ENCODE measurements at places on chromosomes 1 and 21. TPM values are rescaled to one million over a fixed set of nuclear protein-coding genes. Genes with fewer than 3 reads are reported as not detected.

The SPRR2A gene
- not detected for total RNA-seq

The SLC1A7 gene
- total RNA-seq = 0.21 TPM

DNA sequence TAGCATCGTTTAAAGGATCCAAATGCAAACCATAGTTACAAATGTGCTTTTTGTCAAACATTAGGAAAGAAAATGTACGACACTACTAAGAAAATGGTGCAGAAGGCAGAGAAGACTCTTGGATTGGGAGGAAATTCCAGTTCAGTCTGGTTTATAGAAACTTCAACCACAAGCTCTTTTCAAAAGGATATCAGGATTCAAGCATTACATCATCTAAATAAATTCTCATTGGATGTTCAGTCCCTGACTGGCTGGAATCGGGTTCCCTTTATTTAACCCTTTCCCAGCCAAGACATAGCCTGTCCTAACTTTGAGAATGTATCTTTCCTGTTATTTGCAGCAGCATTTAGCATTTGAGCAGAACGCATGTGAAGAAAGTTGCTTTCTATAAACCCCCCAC lies 184.6 kb downstream of the LMO4 start:
- peak; percentile 1 for DNase-seq

DNA sequence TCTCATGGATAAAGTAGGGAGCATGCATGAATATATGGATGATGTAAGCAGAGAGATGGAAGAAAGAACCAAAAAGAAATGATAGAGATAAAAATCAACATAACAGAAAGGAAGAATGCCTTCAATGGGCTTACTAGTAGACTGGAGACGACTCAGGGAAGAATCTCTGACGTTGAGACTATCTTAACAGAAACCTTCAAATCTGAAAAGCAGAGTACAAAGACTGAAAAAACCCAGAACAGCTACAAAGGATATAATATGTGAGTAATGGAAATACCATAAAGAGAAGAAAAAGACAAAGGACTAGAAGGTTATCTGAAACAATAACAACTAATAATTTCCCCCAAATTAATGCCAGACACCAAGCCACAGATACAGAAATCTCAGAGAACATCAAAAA lies 18.3 kb upstream of the SELP start:
- no peak for DNase-seq

DNA sequence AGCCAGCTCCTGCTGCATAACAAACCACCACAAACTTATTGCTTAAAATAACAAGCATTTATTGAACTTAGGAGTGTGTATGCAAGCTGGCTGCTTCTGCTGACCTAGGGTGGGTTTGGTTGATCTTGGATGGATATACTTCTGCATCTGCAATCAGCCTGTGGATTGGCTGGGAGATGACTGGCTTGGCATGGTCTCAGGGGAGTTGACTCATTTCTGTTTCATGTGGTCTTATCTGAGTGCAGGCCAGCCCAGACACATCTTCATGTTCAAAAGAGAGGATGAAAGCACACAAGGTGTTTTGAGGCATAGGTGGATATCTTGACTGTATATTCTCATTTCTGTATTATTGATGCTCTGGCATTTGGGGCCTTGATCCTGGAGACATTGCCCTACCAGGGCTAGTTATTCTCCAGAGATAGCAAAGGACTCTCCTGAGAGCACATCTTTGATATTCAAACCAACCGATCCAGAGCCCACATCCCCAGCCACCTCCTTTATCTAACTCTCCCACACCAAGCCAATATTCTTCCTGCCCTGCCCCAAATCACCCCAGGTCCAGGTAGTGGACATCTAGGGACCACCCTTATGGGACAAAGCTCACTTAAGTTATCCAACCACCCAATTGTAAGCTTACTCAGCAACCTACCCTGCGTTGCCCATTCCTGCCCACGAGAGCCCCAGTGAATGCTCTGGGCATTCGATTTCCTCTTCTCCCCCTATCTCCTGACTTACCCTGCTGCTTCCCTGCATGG lies 350.8 kb downstream of the PTPRU start:
- no peak for DNase-seq

GRCh38 chr1:174743654-174744561 lies 255.8 kb upstream of the CACYBP start:
- peak; percentile 48 for DNase-seq

GRCh38 chr1:100894603-100895539 lies at the start of gene EXTL2:
Gene EXTL2 (minus strand): TSS chr1:100894842. CDS start chr1:100888757, 6,085 bp downstream.
- DNase-seq = peak; percentile 80
